ENCODE measurements at places on chromosomes 7 and 10.

- DNase-seq = peak; percentile 41
These were observed 326.9 kb downstream of the PLXNA4 start for GRCh38 chr7:132249256-132249971.

DNA sequence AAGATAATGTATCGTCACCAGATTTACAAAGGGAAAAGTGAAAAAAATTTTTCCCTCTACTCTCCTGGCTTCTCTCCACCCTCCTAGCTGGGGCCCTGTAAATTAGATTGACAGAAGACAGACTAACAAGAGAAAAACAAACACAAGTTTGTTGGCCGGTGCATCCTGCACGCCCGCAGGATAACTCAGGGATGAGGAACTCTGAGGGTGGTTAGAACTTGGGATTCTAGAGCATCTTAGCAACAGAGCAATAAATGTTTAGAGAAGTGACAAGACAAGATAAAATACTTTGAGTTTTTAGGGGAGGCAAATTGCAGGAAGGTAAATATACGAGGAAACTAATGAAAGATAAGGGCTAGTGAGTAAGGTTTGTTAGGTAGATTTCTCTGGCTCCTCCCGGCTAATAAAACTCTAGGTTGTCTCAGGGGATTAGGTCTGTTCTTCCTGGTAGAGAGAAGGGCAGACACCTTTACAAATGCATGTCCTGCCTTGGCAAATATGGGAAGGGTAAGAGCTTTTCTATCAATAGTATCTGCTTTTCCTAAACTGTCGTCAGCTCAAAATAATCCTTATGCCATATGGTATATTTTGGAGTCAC, 4.3 kb upstream of the UCN3 start:
- DNase-seq = no peak

GRCh38 chr7:118312051-118312450, 87.5 kb downstream of the ANKRD7 start:
- DNase-seq = no peak

DNA sequence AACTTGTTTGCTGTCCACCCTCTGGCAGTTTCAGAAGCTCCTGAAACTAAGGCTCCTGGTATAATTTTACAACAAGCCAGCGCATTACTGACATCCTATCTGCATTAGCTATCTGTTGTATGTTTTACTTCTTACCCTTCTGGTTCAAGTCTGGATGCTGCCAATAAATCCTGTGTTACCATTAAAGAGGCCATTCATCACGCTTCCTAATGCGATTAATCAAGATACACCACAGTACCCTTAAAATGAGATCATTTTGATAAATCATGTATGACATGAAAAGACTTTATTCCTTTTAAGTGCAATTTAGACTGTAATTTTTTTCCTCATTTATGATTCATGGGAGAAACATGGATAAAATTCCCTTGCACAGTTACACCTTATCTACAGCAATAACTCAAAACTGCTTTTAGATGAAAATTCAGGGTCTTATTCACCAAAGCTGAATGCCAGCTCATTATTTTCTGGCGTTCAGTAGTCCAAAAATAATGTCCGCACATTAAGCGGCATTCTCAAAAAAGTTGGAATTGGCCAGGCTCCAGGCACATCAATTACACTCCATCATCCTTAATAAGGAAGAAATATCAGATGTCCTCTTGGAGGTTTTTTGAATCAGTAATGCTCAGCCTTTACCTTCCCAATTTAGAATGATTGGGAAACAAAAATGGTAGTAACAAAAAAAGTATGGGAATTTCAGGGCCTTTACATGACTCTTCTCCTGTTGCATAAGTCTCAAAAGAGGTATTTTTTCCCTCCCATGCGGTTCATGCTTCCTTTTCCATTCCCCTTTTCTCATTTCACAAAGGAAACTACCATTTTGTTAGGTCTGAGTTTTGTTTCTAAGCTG, 878.5 kb downstream of the LRMDA start:
- DNase-seq = peak; percentile 51

DNA sequence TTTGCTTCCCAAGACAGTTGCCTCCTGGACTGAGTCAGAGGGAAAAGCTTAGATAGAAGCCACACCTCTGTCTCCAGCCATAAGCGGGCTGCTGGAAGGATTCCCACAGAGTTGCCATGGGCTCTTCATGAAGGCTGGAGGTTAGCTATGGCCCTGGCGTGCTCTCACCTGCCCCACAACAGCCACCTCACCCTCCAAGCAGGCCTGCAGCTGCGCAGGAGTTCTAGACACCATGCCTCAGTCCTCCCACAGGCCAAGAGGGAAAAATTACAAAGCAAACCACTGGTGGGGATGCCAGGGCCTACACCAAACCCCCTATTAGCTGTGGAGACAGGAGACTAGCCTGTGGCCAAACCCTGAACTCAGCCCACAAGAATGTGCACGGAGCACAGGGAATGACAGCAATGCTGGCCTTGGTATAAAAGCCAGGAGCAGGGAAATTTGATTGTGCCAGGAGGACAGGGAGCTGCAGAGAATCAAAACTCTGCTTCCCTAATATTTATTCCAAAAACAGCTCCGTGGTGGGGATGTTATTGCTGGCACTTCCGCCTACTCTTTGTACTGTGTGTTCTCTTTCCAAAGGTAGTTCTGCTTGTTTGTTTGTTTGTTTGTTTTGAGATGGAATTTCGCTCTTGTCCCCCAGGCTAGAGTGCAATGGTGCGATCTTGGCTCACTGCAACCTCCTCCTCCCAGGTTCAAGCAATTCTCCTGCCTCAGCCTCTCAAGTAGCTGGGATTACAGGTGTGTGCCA, 60.3 kb upstream of the STK17A start:
- peak; percentile 85 for DNase-seq

DNA sequence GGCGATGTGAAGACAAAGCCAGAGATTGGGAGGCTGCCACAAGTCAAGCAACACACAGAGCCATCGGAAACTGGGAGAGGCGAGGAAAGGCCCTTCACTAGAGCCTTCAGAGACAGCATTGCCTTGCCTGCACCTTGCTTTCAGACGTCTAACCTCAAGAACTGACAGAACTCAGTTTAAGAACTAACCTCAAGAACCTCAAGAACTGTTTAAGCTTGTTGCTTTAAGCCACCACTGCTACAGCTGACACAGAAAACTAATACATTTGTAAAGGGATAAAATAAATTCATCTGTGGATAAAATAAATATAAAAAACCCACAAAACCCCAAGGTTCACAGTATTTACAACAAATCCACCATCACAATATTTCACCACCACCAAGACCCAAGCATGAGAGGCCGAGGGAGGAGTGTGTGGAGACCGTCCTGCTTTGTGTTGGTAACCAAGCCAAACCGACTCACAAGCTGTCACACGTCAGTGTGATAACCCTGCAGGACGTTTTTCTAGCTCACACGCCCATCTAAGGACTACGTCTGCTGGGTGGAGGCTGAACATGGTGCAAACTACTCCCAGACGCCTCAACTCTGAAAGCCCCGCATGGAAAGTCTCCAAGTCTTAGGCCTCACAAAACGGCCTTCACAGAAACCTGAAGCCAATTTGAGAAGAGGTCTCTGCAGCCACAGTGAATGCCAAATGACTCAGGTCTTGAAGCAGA, 116.8 kb downstream of the ABLIM1 start:
- DNase-seq = peak; percentile 18

DNA sequence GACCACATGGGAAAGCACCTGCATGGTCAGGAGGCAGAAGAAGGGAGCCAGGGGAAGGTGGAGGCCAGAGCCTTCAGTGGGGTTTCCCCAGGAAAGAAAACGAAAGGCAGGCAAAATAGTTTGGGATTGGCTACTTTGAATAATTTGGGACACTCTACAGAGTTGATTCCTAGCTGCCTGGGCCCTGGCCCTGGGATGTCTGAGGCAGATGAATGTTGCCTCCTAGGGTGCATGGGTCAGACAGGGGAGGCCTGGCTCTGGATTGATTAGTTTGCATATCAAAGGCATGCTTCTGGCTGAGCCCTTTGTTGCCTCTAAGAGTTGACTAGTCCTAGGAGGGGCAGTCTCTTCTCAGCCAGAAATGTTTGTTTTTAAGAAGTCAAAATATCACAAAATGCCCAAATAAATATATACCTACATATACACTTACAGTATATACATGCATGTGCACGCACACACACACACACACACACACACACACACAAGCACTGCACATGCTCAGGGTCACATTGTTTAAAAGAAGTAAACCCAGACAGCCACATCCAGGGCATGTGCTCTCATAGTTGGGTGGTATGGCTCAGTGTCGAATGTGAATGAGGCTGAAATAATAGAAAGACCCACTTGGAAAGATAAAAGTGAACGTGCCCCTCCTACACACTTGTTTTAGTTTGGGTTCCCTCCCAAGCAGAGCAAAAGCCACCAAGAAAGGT, 184.2 kb downstream of the GPAM start:
- no peak for DNase-seq

GRCh38 chr7:44172803-44173424, 16.3 kb downstream of the GCK start:
- DNase-seq = no peak

DNA sequence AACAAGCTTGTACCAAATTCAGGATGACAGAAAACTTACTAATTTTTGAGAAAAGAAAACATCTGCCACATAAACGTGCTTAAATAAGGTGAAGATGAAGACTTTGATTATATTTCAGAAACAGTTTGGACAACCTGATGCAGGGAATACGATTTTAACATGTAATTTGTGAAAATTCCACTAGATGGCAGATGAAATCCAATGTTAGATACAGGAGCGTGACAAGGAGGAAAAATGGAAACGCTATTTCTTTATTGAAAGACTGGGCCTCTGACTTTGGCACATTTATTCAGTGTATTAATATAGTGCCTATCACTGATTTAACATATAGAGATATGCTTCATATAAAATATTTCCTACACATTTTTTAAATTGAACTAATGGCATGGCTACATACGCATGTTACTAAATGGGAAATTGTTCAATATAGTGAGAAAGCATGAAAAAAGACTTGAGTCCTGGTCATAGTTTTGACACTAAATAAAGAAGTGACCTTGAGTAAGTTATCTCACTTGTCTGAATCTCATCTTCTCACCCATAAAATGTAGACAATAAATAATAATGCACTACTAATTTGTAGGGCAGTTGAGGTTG, 60.7 kb downstream of the CD36 start:
- DNase-seq = peak; percentile 33

DNA sequence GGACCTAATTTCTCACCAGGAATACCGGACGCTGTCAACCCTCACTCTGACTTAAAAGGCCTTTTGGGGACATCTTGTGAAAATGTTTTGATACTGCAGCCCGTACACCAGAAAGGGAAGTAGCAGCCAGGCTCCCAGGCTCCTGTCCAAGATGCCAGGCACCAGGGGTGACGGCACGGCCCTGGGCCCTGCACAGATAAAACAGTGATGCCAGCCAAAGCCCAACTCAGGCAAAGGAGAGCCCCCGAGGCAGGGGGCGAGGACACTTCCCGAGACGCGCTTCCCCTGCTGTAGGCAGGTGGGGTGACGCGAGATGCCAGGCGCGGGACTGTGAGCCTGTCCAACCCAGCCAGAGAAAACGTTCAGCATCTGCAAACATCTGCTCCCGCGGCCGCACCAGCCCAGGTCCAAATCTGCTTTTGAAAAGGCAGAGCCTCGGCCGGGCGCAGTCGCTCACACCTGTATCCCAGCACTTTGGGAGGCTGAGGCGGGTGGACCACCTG, 15.7 kb downstream of the ZFAND2A start:
- no peak for DNase-seq

- DNase-seq = no peak
These were observed 53.0 kb upstream of the C1GALT1 start for GRCh38 chr7:7129381-7129780.

- DNase-seq = no peak
These were observed 124.9 kb downstream of the ELFN1 start for GRCh38 chr7:1794888-1795542.

DNA sequence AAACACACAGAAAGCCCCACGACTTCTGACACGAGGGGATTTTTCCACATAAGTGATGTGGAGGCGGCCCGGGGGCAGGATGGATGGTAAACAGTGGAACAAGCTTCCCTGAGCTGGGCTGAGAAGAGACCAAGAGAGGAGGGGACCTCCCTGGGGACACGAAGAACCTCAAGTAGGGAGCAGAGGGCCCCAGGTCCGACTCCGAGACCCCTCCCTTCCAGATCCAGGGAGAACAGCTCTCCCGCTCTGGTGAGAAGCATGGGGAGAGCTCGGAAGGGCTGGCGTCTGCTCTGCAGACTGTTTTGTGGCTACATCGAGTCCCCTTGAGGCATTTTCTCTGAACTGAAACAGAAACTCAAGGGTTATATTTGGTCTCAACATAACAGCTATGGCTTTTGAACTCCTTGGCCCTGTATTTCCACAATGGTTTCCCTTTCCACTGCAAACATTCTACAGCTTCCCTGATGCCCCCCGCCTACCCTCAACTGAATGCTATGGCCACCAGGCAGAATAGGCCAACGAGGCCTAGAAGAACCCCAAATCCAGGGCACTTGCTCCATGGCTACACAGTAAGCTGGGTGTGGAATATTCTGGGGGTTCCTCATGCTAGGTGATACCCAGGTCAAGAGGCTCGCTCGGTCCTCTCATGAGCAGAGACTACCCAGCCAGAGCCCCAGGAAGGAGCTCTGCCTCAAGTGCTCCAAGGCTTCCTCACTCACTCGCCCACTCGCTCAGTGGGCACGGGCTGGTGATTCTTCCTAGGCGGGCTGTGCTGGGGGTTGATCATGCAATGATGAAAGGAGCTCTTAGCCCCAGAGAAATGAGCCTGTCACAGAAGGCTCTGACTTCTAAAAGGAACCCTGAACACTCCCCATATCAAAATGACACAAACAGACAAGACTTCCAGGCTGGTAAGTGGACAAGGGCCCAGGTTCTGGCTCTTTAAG, 47.5 kb downstream of the FAM53B start:
- DNase-seq = no peak

- no peak for DNase-seq
These were observed 2.5 kb downstream of the ENTPD1 start for GRCh38 chr10:95758351-95759025.

- no peak for DNase-seq
These were observed 349.0 kb downstream of the SORCS1 start for GRCh38 chr10:106815427-106816043.

DNA sequence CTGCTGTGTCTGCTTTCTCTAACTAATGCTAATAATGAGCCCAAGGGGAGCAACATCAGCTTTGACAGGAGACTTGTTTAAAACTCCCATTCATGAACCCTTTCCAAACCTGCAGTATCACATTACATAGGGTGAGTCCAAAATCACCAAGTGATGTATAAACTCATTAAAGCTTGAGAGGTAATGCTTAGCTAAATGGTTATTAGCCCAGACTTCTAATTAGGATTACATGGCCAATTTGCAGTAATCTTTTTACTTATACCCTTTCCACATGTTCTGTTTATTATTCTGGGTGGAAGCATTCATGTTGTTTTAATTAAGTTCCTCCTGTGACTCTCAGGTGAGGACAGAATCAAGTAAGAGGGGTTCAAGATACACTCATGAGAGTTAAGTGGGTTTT, 17.5 kb downstream of the ZNF138 start:
- no peak for DNase-seq
